ENCODE measurements at places on chromosomes 6 and 20. TPM values are rescaled to one million over a fixed set of nuclear protein-coding genes. Genes with fewer than 3 reads are reported as not detected.

SLC2A10 gene
- 6.7 TPM for total RNA-seq

PLEKHG1 gene
- total RNA-seq, result 30.7 TPM

- no peak for DNase-seq
Observed at GRCh38 chr20:38202153-38202981, 37.3 kb upstream of the TGM2 start.

- no peak for DNase-seq
Observed at GRCh38 chr6:10837009-10837621, 1.2 kb downstream of the MAK start.

LBP gene
- 0.18 TPM for total RNA-seq

DNA sequence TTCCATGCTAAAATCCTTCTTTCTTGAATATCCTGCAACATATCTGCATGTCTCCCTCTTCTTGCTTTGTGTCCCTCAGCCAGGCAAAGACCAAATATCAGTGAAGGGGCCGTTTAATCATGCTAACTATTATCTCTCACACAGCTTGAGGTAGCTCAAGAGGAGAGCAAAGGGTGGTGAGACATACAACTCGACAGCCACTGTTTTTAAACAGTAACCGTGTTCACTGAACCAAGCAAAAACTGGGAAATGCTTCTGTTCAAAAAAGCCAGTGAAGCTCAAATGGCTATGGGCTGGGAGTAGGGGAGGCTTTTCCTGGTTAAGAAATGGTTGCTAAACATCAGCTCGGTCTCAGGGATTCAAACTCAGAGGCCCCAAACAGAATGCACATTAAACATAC lies 83.4 kb downstream of the MAP7 start:
- no peak for DNase-seq

- DNase-seq, result no peak
Observed at GRCh38 chr20:31606804-31607639, 1.9 kb downstream of the ID1 start.

TRIM40 gene
- not detected for total RNA-seq

BPIFB6 gene
- total RNA-seq, result not detected

KCNK5 gene
- total RNA-seq, result 11.0 TPM

GRCh38 chr6:113488061-113488460 lies 369.1 kb upstream of the MARCKS start:
- no peak for DNase-seq

DNA sequence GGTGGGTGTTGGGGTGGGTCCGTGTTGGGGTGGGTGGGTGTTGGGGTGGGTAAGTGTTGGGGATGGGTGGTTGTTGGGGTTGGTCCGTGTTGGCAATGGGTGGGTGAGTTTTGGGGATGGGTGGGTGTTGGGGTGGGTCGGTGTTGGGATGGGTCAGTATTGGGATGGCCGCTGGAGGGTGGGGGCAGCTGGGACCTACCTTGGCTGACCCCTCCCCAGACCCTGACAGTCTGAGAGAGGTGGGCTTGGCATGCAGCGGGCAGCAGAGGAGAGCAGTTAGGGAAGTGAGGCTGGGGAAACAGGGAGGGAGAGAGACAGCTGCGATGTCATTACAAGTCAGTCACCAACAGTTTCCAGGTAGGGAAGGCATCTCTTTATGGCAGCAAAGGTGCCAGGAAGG lies 23.1 kb upstream of the GATA5 start:
- DNase-seq, result no peak

MICB gene
- total RNA-seq, result 1.8 TPM

- DNase-seq, result no peak
Observed at GRCh38 chr6:129646642-129647041, 63.3 kb downstream of the ARHGAP18 start.

MOCS1 gene
- total RNA-seq, result 6.0 TPM

DNA sequence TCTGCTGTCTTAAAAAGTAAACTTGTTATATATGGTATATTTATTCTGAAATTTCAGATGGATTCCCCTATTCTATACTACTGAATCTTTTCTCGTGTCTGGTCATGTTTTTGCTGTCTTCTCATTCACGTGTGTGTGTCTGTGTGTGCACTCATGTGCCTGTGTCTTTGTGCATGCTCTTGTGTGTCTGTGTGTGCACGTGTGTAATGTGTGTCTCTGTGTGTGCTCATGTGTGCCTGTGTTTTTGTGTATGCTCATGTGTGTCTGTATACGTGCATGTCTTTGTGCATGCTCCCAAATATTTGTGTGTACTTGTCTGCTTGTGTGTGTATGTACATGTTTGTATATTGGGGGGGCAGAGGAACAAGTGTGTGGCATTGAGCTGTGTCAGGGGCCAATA lies 34.0 kb downstream of the PRR18 start:
- no peak for DNase-seq

- no peak for DNase-seq
Observed at GRCh38 chr6:91243436-91243835, 656.6 kb upstream of the MAP3K7 start.

TAAR9 gene
- not detected for total RNA-seq

RNGTT gene
- 8.3 TPM for total RNA-seq

SNAP25 gene
- total RNA-seq, result 0.57 TPM

DNA sequence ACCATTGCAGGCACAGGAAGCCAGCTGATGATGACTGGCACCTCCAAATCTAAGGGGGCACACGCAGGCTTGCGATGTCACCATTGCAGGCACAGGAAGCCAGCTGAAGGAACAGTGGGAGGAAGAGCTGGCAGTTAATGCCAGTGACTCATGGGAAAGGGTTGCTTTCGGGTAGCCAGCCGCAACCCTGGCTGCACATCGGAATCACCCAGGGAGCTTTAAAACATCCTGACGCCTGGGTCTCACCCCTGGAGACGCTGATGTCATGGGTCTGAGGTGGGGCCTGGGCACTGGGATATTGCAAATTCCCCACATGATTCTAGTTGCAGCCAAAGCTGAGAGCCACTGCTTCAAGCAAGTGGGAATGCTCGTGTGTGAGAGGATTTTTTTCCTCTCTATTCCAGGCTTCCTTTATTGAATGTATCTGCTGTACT lies 16.1 kb upstream of the CCN6 start:
- no peak for DNase-seq

GRCh38 chr20:25191051-25191450 lies 4.5 kb upstream of the ENTPD6 start:
- no peak for DNase-seq

- no peak for DNase-seq
Observed at GRCh38 chr20:47789764-47790579, 4.7 kb upstream of the SULF2 start.

DNA sequence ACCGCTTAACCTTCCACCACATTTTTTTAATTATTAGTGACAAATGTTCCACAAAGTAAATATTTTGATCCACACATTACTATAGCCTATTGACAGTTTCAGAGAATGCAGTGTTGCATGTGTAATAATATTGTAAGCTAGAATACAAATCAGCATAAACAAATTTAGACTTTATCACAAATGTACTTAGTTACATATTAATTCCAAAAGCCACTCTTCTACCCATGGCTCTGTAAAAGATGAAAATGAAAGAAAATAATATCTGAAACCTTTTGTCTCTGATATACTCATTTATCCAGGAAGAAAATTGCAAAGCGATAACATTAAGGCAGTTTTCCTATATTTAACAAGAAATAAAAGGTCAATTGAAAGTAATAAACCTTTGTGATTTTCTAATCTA lies 954.0 kb upstream of the MAN1A1 start:
- no peak for DNase-seq

- DNase-seq, result no peak
Observed at GRCh38 chr6:164412566-164412965, 896.8 kb downstream of the C6orf118 start.
